ENCODE measurements at places on chromosomes 11 and 22.

GRCh38 chr11:121417055-121417551, 35.0 kb upstream of the SORL1 start:
- DNase-seq, result peak; percentile 47

DNA sequence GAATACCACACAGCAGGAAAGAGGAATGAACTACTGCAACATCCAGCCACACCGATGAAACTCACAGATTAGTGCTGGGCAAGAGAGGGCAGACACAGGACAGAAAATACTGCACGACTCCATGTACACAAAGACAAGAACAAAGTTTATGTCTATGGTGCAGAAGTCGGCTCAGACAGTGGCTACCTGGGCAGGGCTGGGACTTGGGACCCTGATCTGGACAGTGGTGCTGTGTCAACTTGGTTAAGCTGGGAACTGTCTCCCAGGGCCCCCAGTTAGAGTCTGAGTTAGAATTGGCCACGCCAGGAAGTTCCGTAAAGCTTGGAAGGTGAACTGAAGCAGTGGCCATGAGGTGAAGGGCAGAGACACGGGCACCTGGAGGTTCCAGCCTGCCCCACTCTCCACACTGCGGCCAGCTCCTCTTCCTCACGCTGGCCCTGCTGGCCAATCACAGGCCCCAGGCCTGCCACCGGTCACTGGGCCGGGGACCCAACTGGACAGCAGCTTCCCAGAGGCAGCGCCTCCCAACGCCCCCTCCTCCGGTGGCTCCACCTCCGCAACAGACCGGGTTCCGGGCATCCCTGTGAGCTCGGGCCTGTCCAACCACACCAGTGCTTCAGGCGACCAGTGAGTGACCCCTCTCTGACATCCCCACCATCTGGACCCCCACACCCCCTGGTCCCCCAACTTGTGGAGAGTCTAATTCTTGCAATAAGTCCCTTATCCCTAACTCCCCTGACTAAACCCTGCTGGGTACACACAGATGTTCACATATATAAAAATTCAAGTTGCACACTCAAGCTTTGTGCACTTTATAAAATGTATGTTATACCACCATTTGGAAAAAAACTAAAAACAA, 93.7 kb downstream of the MICAL3 start:
- no peak for DNase-seq

DNA sequence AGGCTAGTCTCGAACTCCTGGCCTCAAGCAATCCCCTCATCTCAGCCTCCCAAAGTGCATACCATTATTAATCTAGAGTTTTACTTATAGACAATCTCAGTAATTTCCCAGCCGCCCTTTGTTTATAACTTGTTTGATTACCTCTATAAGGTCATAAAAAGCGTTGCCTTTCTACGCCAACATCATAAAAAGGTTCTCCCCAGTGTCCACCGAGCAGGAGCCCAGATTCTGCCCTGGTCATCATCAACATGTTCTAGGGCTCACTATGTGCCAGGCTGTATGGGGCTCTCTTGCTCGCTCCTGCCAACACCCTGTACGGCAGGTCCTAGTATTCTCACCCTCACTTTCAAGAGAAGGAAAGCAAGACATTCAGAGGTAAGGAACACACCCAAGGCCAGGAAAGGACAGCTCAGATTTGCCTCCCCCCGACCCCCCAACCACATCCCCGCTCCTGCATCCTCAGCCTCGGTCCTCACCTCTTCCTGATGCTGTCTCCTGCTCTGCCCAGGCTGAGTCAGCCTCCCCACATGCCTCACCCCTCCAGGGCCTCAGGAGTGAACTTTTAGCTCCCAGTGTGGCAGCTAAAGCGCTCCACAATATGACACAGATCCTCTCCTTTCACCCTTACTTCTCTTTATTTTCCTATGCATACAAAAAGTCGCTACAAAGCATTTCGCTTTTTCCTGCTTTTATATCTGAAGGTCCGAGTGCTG, 14.3 kb downstream of the ARFGAP3 start:
- DNase-seq, result no peak

DNA sequence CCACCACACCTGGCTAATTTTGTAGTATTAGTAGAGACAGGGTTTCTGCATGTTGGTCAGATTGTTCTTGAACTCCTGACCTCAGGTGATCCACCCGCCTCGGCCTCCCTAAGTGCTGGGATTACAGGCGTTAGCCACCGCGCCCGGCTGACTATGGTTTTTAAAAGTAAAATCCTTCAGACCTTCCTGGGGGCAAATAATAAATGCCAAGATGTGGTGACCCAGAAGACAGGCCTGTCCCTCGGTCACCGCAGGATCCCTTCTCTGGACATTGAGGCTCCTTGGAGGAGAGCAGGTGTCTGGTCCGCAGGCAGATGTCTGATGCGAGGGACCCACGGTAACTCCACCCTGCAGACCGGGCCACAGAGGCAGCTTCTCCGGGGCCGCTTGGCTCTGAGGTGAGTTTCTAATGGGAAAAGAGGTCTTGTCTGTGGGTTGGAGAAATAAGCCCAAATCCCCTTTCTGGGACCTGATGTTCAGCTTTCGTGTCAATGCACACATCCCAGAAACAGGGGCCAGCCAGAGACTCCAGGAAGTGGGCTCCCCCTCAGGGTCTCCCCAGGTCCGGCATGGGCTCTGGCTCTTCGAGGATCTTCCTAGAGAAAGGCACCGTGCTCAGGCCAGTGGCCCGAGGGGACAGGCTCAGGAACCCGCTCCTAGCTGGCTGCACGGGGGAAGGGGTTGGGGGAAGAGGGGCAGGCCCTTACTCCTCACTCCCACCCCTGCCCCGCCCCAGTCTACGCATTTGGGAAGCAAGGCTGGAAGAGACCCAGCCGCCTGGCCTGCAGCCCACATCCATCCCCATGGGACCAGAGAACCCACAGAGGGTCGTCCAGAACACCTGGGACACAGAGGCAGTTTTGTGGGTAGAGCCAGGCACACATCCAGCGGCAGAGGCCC, 100.6 kb downstream of the WNT7B start:
- DNase-seq, result no peak

GRCh38 chr11:95123556-95123955, 33.9 kb downstream of the ENDOD1 start:
- no peak for DNase-seq

GRCh38 chr11:96783311-96783710, 393.5 kb downstream of the JRKL start:
- no peak for DNase-seq

- DNase-seq, result no peak
These were observed 789 bp upstream of the FAM111A start for GRCh38 chr11:59141673-59142460.

DNA sequence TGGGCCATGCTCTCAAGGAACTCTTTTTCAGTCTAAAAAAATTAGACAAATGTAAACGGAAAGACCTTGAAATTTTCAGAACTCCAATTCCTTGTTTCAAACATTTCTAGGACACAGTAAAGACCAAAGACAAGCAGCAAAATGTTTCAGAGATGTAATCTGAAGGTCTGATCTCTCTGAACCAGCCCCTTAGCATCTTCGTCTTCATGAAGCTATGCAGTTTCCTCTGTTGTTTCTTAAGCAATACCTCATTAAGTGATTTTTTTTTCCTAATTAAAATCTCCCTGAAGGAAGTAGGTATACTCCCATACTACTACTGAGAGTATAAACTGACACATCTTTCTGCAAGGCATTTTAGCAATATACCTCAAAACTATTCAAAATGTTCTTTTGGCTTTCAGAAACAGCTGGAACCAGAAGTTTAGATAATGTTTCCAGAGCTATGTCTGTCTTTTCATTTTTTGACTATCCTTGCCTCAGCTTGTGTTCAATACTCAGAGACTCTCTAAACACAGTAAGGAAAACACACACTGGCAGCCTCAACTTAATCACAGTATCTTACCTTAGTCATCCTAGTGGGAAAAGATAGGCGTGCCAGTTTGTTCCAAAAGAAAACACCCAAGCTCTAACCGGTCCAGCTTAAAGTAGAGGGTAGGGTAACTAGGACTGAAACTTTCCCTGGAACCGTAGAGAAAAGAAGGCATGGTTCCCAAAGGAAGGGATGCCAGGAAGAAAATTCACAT, 25.1 kb downstream of the SBF2 start:
- DNase-seq, result no peak

DNA sequence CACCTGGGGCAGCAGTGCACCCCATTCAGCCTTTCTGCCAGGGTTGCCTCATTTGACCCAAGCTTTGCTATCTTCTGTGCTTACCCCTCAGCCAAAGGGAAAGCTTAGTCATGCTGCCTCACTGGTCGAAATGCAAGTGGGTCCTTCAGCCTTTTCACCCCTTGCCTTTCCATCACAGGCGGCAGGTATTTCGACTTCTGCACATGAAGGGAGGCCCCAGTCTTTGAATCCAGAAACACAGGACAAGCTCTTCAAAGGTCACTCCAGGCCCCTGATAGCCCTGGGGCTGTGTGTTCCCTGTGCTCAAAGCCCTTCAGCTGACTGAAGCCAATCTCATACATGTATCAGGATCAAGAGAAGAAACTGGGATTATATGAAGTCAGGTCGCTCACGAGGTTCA, 129.7 kb downstream of the SNX19 start:
- DNase-seq, result no peak

DNA sequence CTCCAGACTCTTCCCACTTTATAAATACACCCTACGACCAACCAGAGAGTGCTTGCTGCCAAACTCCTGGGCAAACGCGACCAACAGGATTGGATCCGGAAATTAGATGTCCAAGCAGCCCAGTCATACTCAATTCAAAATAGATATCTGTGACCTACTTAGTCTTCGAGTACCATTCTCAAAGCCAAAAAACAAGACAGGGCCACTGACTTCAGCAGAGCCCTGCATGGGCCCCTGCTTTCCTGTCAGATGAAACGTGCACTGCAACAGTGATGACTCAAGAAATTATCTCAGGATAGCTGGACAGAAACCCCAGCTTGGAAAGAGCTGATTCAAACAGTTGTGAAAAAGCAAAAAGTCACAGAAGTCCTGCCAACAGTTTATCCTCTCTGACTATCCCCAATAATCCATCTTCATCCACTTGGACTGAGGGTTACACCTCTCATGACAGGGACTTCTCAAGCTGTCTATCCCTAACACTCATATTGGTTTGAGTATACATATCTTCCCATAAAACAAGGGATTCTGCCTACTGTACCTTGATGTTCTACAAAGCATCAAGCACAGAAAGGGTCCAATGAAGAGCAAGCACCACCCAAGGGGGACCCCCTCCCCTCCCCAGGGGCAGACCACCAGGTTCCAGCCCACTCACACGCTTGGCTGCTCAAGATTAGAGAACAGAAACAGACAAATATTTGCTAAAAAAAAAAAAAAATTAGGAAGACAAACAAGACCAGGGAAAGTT, 17.4 kb downstream of the SMCO4 start:
- no peak for DNase-seq

GRCh38 chr11:64048042-64048854, 12.5 kb downstream of the FLRT1 start:
- no peak for DNase-seq

- no peak for DNase-seq
These were observed 167.6 kb downstream of the NXPE2 start for GRCh38 chr11:114845766-114846415.

- no peak for DNase-seq
These were observed 32.4 kb downstream of the SPECC1L start for GRCh38 chr22:24303007-24303406.

- no peak for DNase-seq
These were observed 14.9 kb downstream of the VSIG10L2 start for GRCh38 chr11:125960771-125961170.

GRCh38 chr11:67371189-67371910, 2.0 kb downstream of the CLCF1 start:
- no peak for DNase-seq

DNA sequence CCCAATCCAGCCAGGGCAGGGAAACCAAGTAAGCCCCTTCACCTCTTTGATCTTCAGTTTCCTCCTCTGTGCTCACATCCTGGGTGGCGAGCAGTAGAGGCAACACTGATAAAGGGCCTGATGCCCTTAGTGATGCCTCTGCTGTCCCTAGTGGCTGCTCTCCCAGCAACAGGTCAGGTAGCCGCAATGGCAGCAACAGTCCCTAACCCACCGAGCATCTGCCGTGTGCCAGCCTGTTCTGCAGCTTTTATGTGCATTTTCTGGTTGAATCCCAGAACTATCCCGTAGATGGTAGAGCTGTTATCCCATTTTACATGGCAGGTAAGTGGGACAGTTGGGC, 5.2 kb downstream of the SCYL1 start:
- no peak for DNase-seq

DNA sequence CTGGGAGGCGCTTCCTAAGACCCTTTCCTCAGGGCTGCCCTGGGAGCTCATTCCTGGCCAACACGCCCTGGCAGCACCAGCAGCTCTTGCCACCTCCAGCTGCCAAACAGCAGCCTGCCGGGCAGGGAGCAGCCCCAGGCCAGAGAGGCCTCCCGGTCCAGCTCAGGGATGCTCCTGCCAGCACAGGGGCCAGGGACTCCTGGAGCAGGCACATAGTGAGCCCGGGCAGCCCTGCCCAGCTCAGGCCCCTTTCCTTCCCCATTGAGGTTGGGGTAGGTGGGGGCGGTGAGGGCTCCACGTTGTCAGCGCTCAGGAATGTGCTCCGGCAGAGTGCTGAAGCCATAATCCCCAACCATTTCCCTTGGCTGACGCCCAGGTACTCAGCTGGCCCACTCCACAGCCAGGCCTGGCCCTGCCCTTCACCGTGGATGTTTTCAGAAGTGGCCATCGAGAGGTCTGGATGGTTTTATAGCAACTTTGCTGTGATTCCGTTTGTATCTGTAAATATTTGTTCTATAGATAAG, 7.6 kb downstream of the SLC39A13 start:
- DNase-seq, result no peak

DNA sequence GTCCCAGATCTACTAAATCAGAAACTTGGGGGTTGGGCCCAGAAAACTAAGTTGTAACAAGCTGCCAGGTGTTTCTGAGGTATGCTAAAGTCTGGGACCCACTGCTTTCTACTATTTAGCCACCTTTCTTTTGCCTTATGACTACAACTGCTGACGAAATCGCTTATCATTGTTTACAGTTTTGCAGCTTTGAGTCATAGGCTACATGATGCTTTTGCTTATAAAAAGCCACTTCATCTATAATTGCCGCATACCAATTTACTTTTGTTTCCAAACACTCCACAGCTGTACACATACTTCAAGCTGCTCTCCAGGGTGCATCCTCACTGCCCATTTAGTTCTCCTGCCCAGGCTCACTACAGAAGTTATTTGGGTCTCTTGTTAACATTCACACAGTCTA, 144.7 kb downstream of the ENTHD1 start:
- DNase-seq, result no peak

GRCh38 chr11:85813721-85814120, 2.8 kb upstream of the SYTL2 start:
- DNase-seq, result no peak

All from stimulated activated CD8-positive, alpha-beta memory T cell treated with anti-CD3 and anti-CD28 coated beads, Interleukin-15, amount 100 ng/mL, for 48 hours (primary cell).